ENCODE measurements at places on chromosomes 4 and X.

DNA sequence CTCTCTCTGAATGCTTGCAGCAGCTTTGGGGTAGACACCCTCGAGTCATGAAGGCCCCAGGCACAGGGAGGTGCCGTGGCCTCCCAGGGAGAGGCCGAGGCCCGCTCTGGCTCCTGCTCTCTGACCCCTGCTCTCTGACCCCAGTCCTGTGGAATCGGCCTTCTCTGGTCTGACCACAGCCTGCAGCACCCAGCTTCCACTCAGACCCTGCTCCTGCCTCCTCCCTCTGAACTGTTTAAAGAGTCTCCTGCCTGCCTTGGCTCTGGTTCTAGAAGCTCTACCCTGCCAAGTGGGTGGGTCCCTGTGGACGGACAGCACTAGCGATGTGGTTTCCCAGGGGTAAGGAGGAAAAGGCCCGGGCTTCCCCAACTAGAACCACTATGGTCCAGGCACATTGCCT lies 78.2 kb upstream of the TMEM150C start:
- DNase-seq: no peak

DNA sequence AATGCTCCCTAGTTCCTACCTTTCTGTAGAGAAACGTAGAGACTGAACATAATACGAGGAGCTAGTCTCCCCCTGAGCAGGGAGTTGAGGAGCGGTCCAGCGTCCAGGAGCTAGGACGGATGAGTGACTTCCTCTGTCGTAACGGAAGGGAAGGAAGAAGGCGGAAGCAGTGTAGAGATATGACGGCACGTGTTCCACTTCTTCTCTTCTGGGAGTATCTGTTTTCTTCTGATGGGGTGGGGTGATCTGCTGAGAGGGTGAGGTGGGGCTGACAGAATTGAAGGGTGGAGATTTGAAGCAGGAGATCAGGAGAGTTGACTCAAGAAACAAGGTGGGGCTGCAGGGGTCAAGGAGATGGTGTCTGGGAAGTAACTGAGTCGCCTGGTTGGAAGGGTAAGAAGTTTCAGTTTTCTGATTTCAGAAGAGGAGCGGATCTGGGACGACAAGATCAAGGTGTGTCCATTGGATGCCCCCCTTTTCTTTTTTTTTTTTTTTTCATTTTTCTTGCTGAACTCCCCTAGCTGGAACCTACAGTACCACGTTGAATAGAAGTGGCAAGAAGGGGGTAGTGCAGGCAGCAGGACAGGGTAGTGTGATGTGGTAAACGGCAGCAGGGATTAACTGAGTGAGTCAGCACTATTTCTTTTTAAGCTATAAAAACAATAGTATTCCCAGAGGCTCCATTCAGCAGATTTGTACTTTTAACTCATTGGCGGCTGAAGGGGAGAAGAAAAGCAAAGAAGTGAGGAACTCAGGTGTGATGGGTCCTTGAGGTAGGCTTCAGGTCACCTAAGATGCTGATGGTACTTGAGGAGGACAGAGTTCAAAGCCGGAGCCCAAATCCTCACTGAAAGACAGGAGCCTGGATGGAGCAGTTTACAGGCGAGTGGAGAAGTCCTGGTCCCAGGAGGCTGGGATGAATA lies 50.8 kb upstream of the SETD7 start:
- DNase-seq: no peak

DNA sequence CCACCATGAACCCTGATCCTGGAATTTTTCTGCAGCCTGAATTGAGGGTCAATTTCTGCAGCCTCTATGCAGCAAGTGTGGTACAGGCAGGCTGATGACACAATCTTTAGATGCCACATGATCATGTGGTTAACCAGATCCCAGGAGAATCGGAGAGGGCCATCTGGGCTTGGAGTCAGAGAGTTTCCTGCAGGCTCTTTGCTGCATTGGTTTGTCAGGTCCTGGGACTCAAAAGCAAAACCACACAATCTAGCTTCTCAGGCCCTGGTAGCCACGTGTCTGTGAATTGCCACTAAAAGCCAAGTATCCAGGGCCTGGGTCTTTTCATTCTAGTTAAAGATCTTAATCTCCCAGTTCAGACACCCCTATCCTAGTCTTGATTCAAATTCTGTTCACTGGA lies 464.5 kb downstream of the BCOR start:
- no peak for DNase-seq

DNA sequence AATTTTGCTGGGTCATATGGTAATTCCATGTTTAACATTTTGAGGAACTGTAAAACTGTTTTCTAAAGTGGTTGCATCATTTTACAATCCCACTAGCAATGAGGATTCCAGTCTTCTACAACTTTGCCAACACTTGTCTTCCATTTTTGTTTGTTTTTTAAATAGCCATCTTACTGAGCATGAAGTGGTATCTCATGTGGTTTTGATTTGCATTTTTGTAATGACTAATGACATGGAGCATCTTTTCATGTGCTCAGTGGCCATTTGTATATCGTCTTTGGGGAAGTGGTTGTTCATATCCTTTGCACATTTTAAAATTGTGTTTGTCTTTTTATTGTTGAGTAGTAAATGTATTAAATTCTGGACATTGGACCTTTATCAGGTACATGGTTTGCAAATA lies 94.7 kb downstream of the TMEM131L start:
- no peak for DNase-seq

- DNase-seq: no peak
Observed at GRCh38 chrX:18607966-18608365, 63.9 kb downstream of the RS1 start.

- DNase-seq: no peak
Observed at GRCh38 chrX:10726647-10727046, 106.3 kb upstream of the MID1 start.

- DNase-seq: no peak
Observed at GRCh38 chr4:165360041-165360695, 18.6 kb upstream of the CPE start.

DNA sequence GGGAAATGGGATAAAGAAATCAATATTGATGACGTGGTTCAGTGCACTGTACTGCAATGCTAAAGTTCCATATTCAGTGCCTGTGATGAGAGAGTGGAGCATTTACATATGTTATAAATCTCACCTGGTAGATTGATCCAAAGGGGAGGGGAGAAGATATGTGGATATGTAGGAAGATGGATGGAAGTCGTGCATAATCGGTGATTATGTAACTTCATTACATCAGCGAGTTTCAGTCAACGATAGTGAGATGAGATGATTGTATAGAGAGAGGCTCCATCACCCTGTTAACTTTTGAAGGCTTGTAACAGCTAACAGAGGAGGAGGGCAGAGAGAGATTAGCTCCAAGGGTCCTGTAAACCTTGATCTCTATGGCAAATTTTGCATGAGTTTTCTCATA lies 1.8 kb downstream of the IL1RAPL1 start:
- DNase-seq: no peak

DNA sequence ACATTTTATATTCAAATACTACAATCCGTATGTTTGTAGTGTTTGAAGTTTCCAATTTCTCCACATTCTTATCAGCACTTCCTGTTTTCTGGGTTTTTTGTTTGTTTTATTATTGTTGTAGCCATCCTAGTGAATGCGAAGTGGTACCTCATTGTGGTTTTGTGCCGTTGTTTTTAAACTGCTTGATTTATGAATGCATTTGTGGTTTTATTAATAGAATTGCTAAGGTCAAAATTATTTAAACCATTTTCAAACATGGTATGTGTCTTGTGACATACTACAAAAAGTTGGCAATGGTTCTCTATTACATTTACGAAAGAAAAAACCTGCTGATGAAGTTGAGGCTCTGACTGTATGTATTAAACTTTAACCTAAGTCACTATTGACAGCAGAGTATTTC lies 780.0 kb upstream of the MAGEB2 start:
- no peak for DNase-seq

GRCh38 chr4:60562334-60562733 lies 637.8 kb upstream of the ADGRL3 start:
- DNase-seq: no peak

DNA sequence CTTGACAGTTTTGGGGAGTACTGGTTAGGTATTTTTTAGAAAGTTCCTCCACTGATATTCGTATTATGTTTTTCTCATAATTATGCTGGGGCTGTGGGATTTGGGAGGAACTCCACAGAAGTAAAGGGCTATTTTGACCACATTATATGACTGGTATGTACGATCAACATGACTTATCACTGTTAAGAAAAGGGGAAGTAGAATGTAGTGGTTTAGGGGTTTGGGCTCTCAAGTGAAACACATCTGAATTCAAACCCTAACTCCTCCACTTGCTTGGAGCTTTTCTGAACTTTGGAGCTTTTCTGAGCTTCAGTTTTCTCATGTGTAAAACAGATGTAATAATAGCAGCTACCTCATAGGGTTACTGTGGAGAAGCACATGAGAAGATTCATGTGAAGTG lies 96.4 kb upstream of the C1GALT1C1 start:
- DNase-seq: no peak

DNA sequence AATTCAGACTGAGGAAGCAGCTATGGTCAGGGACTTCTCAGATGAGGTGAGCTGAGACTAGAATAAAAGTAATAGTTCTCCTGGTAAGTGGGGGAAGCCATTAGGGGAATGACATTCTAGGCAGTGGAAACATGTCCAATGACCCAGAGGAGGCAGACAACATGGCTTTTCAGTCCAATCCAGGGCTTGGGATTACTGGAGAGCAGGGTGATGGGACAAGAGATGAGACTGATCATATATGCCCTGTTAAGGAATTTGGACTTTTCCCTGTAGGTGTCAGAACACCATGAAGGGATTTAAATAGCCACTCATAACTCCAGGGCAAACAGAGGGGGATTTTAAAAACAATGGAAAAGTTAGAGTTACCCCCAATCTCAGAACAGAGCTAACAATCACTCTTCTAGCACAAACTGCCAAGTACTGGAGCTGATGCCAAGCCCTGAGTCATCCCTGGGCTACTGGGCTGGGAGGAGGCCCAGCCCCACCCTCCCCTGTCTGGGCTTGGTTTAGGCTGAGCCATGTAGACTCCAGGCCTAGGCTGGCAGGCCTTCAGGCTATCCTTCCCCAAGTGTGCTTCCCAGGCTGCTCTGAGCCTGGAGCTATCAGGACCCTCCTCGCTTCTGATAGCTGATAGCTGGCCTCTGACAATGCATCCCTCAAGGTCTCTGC lies 22.7 kb upstream of the MSN start:
- no peak for DNase-seq

DNA sequence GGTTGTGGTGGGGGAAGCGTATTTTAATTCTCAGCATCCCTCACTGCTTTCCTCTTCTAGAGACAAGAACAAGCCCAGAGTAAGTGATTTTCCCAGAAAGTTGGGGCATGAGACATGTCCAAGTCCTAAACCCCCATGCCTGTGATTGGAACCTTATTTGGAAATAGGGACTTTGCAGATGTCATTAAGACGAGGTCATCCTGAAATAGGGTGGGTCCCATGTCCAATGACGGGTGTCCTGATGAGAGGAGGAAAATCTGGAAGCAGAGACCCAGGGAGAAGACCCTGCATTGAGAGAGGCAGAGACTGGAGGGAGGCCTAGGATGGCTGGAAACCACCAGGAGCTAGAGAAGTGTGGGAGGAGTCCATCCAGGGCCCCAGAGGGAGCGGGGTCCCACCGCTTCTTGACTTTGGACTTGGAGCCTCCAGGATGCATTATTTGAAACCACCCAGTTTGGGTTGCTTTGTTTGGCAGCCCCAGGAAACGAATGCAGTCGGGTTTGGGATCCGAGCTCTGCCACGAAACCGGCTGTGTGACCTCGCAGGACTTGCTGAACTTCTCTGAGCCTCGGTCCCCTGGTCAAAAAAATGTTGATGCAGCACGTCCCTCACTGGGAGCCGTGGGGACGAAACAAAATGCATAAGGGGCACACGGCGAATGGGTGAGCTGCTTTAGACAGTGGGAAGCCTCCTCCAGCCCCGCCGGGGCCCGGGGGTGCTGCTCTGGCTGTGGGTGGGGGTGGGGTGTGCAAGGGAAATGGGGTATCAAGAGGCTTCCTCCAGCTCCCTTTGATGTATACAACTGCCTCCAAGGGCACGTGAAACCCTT lies 113.9 kb downstream of the CPZ start:
- DNase-seq: no peak

DNA sequence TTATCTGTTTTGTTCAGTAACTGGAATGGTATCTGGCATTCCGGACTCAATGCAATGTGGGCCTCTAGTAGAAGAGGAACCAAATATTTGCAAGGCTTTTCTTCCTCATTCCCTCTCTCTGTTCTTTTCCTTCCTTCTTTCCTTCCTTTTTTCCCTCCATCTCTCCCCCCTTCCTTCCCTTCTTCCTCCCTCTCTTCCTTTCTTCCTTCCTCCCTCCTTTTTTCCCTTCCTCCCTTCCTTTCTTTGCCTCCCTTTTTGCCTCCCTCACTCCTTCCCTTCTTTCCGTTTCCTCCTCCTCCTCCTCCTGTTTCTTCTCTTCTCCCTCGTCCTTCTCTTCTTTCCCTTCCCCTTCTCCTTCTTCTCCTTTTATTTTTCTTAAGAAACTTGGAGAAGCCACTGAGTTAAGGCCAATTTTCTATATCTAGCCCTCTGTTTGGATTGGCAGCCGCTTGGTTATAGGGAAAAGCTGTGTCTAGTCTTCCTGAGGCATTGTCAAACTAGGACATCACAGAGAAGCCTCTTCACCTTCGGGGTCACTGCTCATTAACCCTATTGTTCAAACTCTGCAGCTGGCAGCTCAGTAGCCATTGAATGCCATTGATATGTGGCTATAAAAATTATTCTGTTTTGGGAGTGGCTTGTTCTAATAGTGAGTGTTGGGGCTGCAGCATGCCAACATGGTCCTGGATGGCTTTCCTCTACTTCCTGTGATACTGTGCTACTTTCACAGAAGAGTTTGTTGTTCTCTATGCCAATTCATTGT lies 95.9 kb downstream of the CFAP299 start:
- DNase-seq: no peak

- no peak for DNase-seq
Observed at GRCh38 chr4:177105536-177105935, 204.1 kb upstream of the NEIL3 start.

- DNase-seq: no peak
Observed at GRCh38 chr4:122890147-122890795, 32.1 kb downstream of the NUDT6 start.

- no peak for DNase-seq
Observed at GRCh38 chr4:150050566-150050965, 27.7 kb upstream of the DCLK2 start.

DNA sequence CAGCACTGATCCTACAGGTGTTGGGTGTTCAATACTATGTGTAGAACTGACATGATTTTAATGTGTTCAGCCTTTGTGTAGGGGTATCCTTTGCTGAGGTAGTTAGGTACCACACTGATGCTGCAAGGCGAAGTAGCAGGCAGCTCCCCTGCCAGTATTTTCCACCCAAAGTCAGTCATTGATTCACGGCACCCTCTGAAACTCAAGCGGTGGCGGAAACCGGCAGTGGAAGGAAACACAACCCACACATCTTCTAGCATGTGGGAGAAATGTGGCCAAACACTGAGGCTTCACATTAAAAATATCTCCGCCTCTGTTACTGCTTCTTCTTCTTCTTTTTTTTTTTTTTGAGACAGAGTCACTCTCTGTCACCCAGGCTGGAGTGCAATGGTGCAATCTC lies 126.3 kb downstream of the AASDH start:
- DNase-seq: peak; percentile 46

DNA sequence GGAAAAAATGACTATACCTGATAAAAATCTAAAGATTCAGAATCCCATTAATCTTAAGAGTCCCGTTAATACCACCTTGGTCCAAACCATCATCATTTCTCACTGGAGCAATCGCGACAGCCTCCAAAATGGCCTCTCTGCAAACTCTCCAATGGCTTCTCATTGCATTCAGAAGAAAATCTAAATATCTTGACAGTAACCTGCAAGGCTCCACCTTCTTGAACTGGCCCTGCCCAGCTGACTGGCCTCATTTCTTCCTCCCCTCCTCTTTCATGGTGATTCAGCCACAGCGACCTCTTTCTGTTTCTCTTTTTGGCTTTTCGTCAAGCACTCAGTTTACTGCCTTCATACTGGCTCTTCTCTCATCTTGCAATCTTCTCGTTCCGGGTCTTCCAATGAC lies 56.2 kb upstream of the GPRIN3 start:
- no peak for DNase-seq

All from activated CD8-positive, alpha-beta memory T cell treated with anti-CD3 and anti-CD28 coated beads for 48 hours (primary cell).